ENCODE measurements at places on chromosomes 16 and 17. TPM values are rescaled to one million over a fixed set of nuclear protein-coding genes. Genes with fewer than 3 reads are reported as not detected.

Gene CSH1
- total RNA-seq: not detected

Gene KRTAP3-1
- total RNA-seq: not detected

Gene CACNG1
- total RNA-seq: not detected

Gene CCL2
- not detected for total RNA-seq

Gene PRRT2
- total RNA-seq: 0.67 TPM

Gene CD300H
- total RNA-seq: not detected

Gene HOXB1
- not detected for total RNA-seq

Gene PTX4
- total RNA-seq: not detected

Gene TUFM
- total RNA-seq: 364 TPM

Gene ICAM2
- 74.0 TPM for total RNA-seq

Gene EFNB3
- total RNA-seq: not detected

Measured in activated CD8-positive, alpha-beta memory T cell treated with anti-CD3 and anti-CD28 coated beads for 36 hours (primary cell).